ENCODE measurements at places on chromosomes 6 and 20. TPM values are rescaled to one million over a fixed set of nuclear protein-coding genes. Genes with fewer than 3 reads are reported as not detected.
A peak's percentile ranks its signal among the peaks of the same experiment; 100 is the strongest.

DNA sequence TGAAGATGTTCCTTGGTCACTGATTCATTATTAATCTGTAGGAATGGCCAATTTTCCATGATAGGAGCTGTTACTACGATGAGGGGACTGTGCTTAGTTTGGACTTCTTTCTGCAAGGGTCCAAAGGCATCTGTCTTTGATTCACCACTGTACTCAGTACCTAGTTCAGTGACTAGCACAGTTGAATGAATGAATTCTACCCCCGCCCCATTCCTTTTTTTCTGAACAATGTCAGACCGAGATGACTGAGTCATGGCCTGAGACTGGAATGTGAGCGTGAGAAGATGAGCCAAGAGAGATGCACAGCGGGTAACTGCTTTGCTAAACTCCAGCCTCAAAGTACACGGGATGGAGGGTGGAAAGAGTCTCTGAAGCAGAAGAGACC lies 419 bp upstream of the SNHG17 start:
- H3K4me3 ChIP-seq = no peak overlapping the region
- no peak overlapping the region for H3K27ac ChIP-seq
- H3K27me3 ChIP-seq = no peaks in the 10 kb centered on the region
- H3K4me1 ChIP-seq = peaks cover 16% of the 10 kb centered on the region
- H3K36me3 ChIP-seq = peaks cover 38% of the 10 kb centered on the region
- no peak for DNase-seq

GRCh38 chr20:58447511-58448391 lies 58.7 kb downstream of the VAPB start:
- no peak overlapping the region for H3K4me3 ChIP-seq
- H3K36me3 ChIP-seq = peaks cover 13% of the 10 kb centered on the region
- DNase-seq = peak; percentile 62
- no peak overlapping the region for H3K27ac ChIP-seq
- no peaks in the 10 kb centered on the region for H3K27me3 ChIP-seq

RRBP1 gene
- 57.5 TPM for polyA plus RNA-seq

DNA sequence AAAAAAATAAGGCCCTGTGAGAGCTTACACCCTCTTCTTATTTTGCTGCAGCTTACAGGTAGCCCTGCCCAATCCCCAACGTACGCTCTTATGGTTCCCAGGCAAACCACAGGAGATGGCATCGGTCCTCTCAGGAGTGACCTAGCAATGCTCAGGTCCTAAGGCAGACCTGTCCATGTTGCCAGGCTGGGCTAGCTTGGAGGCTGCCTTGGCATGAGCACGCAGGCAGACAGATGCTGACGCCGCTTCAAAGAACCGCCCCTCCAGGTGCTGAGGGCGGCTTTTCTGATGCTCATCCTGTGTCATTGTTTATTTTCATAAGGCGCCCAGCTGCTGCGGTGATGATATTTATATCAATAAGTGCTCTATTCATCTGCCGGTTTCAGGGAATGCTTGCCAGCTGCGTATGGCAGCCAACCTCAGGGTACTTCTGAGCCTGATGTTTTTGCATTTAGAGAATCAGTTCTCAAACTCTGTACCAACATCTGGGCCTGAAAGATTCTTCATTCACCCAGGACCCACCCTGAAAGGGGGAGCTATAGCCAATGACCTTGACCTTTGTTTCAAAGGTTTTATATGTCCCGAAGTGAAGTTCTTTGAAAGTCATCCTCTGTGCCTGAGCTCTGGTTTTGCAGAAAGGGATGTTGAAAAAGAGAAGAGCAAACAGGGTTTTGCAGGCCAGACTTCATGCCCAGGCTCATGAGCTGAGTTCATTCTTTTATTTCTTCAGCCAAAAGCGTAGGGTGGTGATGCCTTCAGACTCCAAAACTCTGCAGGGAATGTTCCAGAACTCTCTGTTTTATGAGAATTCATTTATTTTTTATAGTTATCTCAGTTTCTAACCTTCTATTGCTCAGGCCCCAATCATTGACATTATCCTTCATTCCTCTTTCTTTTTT lies 475.6 kb upstream of the CHD6 start:
- peaks cover 2% of the 10 kb centered on the region for H3K4me1 ChIP-seq
- H3K36me3 ChIP-seq = peaks cover 16% of the 10 kb centered on the region
- no peak for DNase-seq
- no peak overlapping the region for H3K4me3 ChIP-seq

DNA sequence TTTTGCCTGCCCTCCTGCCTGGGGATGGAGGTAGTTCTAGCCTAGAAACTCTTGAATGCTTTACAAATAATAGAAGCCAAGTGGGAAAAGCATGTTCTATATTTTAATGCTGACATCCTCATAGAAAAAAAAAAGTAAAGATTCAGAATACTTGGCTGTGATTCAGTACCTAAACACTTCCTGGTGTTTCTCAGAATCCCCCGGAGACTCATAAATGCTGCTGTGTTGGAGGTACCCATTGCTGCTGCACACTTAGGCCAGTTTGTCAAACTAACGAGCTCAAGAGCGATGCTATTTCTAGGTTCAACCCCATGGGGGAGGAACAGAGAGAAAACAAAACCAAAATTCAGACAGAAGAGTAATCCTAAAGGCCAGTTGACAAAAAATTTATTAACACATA lies 38.8 kb upstream of the ZFP64 start:
- no peaks in the 10 kb centered on the region for H3K4me1 ChIP-seq
- no peaks in the 10 kb centered on the region for H3K36me3 ChIP-seq
- DNase-seq = peak; percentile 79
- no peak overlapping the region for H3K4me3 ChIP-seq

GRCh38 chr6:73203098-73203497 lies 22.2 kb downstream of the KHDC1L start:
- no peaks in the 10 kb centered on the region for H3K4me1 ChIP-seq
- no peak overlapping the region for H3K4me3 ChIP-seq
- no peak overlapping the region for H3K27ac ChIP-seq
- no peaks in the 10 kb centered on the region for H3K36me3 ChIP-seq

- no peaks in the 10 kb centered on the region for H3K27me3 ChIP-seq
- H3K4me1 ChIP-seq = no peaks in the 10 kb centered on the region
- H3K36me3 ChIP-seq = no peaks in the 10 kb centered on the region
- no peak for DNase-seq
- no peak overlapping the region for H3K27ac ChIP-seq
These were observed 14.7 kb downstream of the DPPA5 start for GRCh38 chr6:73339340-73339739.

BHLHE23 gene
- not detected for polyA plus RNA-seq

GRCh38 chr6:168322966-168323365 lies 3.4 kb upstream of the DACT2 start:
- H3K4me1 ChIP-seq = peaks cover 10% of the 10 kb centered on the region
- peaks cover 15% of the 10 kb centered on the region for H3K27me3 ChIP-seq
- H3K27ac ChIP-seq = no peak overlapping the region
- no peak overlapping the region for H3K4me3 ChIP-seq
- DNase-seq = no peak
- no peaks in the 10 kb centered on the region for H3K36me3 ChIP-seq

Measured in spinal cord (tissue), 10 donors.